Ascending aorta (tissue), 2 donors: ENCODE measurements at places on chromosomes 13 and 19.
A peak's percentile ranks its signal among the peaks of the same experiment; 100 is the strongest.

GRCh38 chr13:44241638-44242037 is 132.0 kb upstream of the SERP2 start:
- DNase-seq: no peak

DNA sequence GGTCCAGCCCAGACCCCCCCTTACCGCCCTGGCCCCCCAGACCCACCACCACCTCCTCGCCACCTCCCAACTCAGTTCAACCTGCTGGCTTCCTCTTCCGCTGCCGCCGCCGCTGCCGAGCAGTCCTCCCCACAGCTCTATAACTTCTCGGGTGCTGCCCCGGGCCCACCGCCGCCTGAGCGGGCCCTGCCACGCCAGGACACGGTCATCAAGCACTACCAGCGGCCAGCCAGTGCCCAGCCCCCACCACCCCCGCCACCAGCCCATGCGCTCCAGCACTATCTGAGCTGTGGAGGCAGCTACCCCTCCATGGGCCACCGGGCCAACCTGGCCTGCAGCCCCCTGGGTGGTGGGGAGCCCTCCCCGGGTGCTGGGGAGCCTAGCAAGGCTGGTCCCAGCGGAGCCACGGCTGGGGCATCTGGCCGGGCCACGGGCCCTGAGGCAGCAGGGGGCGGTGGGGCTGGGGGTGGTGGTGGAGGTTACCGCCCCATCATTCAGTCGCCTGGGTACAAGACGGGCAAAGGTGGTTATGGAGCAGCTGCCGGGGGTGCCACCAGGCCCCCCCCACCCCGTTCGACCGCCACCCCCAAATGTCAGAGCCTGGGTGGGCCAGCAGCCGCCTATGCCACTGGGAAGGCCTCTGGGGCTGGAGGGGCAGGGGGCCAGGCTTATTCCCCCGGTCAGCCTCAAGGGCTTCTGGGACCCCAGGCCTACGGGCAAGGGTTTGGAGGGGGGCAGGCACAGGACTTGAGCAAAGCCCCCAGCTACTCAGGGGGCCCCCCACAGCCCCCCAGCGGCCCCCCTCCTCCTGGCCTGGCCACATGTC is 4.2 kb downstream of the PRR12 start:
- no peak for DNase-seq

DNA sequence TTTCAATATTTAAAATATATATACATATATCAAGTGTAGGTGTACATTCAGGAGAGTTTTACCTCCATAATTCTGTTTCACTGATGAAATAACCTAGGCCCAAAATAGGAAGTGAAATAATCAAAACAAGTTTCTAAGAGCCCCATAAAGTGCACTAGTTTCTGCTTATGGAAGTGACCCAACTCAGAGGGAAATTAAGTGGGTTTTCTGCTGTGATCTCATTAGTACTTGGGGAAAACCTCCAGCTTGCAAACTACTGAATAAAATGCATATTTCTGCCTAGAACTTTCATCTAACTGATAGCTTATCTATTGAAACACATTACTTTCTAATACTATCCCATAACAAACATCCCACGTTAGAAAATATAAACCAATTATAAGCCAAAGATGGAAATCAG is 45.4 kb upstream of the MIR17HG start:
- DNase-seq: no peak

GRCh38 chr13:32022311-32022710 is 9.3 kb upstream of the FRY start:
- DNase-seq: no peak

GRCh38 chr13:41409611-41410010 is 47.7 kb upstream of the RGCC start:
- DNase-seq: no peak

GRCh38 chr13:43482026-43482425 is 304.7 kb downstream of the ENOX1 start:
- DNase-seq: no peak

GRCh38 chr19:36674201-36674600 is 7.6 kb upstream of the ZNF461 start:
- DNase-seq: no peak

- DNase-seq: no peak
These were observed 12.5 kb downstream of the IL12RB1 start for GRCh38 chr19:18074192-18074591.

GRCh38 chr13:48176781-48177180 is 56.2 kb upstream of the ITM2B start:
- DNase-seq: no peak

DNA sequence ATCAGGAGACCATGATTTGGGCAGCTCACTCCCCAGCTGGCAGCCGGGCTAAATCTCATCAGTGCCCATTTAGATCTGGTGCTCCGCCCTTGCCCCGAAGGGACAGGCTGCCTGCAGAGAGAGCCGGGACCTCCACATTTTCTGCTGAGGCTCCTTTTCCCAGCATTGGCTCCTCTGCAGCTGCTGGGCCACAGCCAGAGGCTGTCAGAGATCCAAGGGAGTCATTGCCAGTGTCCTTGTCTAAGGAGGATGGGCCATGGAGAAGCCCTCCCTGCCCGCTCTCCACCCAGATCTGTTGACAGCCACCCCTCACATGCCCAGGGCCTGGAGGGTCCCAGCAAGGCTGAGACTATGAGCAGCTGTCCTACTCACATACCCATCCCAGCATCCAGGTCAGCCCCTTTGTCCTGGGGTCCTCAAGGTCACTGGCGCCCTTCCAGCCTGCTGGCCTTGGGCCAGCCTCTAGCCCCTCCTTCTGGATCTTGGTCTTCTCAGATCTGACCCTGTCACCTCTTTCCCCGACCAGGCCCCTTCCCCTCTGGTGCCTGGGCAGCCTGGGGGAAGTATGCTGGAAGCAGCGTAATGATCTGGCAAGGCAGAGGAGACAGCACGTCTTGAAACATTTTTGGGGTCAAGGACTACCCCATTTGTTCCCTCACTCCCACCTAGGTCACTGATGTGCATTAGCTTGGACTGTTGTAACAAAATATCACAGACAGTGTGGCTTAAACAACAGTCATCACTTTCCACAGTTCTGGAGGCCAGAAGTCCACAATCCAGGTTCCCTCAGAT is 7.9 kb downstream of the PIN1 start:
- no peak for DNase-seq

DNA sequence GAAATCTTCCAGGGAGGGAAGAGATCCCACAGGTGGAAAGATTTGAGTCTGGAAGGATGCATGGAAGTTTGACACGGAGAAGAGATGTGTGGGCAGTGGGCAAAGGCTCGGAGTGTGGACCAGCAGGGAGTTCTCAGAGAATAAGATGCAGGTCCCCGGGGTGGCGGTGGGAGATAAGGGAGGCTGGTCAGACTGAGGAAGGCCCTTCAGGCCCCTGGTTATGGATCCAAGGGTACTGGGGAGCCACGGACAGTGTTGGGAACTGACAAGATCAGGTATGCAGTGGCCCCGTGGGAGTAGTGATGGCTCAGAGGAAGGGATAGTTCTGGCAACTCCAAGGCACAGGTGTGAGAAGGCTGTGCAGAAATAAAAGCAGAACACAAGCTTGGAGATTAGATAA is 2.5 kb downstream of the CAMSAP3 start:
- no peak for DNase-seq

DNA sequence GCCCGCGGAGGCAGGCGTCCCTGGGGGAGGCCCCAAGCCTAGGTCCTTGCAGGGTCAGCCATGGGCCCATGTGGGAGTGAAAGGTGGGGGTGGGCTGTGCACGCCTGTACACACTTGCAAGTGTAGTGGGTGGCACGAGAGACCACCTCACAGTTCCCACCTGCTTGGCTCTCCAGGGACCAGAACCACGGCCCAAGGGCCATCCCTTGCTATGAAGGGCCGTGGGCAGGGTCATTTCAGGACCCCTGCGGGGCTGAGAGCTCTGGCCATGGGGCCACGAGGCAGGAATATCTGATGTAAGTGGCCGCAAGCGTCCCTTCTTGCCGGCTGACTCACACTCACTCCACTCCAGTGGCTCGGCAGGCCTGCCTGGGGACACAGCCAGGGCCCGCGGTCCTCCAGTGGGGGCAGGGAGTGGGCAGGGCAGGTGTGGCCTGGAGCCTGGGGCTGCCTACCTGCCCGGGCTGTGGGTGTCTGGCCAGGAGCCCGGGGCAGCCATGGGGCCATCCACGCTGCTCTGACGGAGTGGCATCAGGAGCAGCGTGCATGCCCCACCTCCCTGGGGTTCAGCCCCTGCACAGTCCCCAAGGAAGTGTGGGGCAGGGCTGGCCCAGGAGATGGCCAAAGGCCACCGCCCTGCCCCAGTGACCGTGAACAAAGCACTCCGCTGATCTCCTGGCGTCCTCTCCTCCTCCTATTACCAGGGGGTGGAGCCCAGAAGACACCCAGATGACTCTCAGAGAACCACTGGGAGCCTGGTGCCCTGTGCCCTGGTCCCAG is 8.6 kb upstream of the MKNK2 start:
- peak; percentile 39 for DNase-seq

DNA sequence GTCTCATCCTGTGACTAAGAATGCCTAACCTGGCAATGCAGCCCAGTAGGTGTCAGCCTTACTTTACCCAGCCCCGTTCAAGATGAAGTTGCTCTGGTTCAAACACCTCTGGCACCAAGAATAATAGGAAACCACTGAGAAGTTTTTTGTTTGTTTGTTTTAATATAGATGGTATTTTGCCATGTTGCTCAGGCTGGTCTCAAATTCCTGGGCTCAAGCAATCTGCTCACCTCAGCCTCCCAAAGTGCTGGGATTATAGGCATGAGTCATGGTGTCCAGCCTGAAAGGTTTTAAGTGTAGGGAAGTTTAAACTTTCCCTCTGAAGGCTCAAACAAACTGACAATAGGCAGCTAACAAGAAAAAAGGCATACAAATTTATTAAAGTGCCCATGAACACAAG is 51.2 kb upstream of the ABCC4 start:
- no peak for DNase-seq

- DNase-seq: no peak
These were observed 9.5 kb upstream of the TSPAN16 start for GRCh38 chr19:11286312-11286974.

DNA sequence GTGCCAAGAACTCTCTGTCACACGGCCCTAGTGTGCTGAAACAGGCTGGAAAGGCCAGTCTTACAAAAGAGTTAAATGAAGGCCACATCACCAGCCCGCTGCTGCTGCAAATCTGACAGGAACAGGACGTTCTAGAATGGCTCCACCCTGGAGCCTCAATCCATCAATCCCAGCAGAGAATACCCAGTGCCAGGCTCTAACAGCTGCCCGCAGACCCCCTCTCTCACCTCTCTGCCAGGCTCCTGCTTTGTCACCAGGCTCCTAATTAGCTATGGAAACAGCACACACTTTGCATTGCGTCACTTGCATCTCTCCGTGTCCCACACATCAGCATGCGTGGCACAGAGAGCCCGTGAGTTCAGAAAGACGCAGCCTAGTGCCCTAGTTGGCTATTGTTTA is 314.1 kb downstream of the FOXO1 start:
- DNase-seq: peak; percentile 39

DNA sequence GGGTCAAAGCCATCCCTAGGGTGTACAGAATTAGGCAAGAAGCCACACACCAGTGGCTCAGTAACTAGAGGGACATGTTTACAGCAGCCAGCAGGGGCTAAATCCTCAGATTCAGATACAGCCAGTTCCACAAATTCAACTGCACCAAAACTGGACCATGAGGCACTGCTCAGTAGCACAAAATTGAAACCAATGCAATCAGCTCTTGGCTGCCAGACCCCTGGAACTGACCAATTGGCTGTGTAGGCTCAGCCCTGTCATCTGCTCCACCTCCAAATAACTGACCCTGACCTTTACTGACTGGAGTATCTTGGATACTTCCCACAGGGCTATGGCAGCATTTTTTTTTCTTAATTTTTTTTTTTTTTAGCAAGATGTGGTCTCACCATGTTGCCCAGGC is 226.5 kb downstream of the FOXO1 start:
- DNase-seq: no peak

- no peak for DNase-seq
These were observed 14.4 kb downstream of the NFIC start for GRCh38 chr19:3380829-3381228.

DNA sequence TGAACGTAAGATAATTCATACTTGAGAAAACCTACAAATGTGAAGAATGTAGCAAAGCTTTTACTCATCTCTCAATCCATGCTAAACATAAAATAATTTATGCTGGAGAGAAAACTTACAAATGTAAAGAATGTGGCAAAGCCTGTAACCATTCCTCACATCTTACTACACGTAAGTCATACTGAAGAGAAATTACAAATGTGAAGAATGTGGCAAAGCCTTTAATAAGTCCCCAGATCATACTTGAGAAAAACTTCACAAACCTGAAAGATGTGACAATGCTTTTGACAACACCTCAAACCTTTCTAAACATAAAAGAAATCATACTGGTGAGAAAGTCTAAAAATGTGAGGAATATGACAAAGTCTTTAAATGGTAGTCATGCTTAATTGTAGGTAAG is 89.4 kb downstream of the ZNF675 start:
- DNase-seq: no peak

DNA sequence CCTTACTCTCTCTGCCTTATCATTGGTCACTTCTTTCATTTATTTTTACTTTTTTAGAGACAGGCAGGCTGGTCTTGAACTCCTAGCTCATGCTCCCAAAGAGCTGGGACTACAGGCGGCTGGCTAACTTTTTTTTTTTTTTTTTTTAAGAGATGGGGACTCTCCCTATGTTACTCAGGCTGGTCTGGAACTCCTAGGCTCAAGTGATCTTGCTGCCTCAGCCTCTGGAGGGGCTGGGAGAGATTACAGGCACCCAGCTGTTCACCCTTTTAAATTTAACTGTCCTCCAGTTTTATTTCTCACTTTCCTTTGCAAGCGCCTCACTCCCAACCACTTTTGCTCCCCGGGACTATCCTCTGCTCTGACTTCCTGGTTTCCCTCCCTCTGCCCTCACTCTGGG is 5.6 kb upstream of the CLDN10 start:
- no peak for DNase-seq

GRCh38 chr19:48363500-48363809 is 285 bp downstream of the TMEM143 start:
- DNase-seq: no peak

GRCh38 chr13:20825477-20825875 is 51.7 kb upstream of the EEF1AKMT1 start:
- no peak for DNase-seq

DNA sequence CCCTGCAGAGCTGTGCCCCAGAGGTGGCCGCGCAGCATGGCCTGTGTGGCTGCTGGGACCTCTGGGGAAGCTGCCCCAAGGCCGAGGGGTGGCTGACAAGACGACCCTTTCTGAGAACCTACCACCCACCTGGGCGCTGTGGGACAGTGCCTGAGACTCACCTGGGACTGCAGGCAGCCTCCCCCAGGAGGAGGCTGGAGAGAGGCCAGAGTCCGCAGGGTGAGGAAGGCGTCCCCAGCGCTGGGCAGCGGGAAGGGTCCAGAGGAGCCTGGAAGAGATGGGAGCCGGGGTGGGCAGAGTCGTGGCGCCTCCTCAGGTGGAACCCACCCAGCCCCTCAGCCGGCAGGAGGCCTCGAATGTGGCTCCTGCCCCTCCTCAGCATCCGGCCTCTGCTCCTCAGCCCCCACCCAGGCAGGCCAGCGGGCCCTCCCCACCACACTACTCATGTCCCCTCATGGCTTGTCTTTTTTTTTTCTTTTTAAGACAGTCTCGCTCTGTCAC is 25.3 kb downstream of the CILP2 start:
- DNase-seq: no peak

DNA sequence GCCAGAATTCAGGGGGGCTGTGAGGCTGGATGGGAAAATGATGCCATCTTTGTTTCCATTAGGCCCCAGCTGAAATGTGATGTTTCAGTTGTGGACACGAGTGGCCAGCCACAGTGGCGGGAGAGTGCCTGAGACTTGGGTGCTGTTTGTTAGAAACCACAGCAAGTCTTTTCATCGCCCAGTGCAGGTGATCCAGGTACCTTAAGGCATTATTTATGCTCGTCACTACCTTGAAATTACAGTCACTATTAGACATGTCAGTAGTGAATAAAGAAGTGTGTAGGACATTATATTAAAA is 82.5 kb upstream of the TM9SF2 start:
- DNase-seq: no peak

- DNase-seq: no peak
These were observed 1.2 kb downstream of the EPS15L1 start for GRCh38 chr19:16470541-16470910.
